Ascending aorta (tissue), 2 donors: ENCODE measurements at places on chromosomes 6 and 20. TPM values are rescaled to one million over a fixed set of nuclear protein-coding genes. Genes with fewer than 3 reads are reported as not detected.

DNA sequence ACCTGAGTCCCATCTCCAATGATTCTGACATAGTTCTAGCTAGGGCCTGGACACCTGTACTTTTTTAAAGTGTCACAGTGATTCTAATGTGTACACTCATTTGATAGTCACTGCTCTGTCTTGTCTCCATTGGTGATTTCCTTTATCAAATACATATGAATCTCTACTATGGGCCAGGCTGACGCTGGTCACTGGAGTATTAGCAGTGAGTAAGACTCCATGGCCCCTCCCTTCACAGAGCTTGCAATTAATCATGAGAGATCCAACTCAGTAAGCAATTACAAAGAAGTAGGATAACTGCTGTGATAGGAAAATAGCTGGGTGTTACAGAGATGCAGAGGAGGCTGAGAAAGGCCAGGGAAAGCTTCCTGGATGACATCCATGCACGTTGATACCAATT, 19.3 kb upstream of the SASH1 start:
- no peaks in the 10 kb centered on the region for H3K4me1 ChIP-seq
- no peak for DNase-seq
- no peak overlapping the region for H3K4me3 ChIP-seq
- H3K27ac ChIP-seq = no peak overlapping the region

- H3K27ac ChIP-seq = no peak overlapping the region
- no peak overlapping the region for H3K4me3 ChIP-seq
- H3K27me3 ChIP-seq = no peaks in the 10 kb centered on the region
- H3K36me3 ChIP-seq = no peaks in the 10 kb centered on the region
Observed at GRCh38 chr20:33677991-33678702, 3.9 kb upstream of the NECAB3 start.

Gene BCAS4
- 0.85 TPM for total RNA-seq

GRCh38 chr20:934186-934840, 18.2 kb upstream of the ANGPT4 start:
- H3K4me3 ChIP-seq = no peak overlapping the region
- no peaks in the 10 kb centered on the region for H3K36me3 ChIP-seq
- H3K27ac ChIP-seq = no peak overlapping the region
- no peaks in the 10 kb centered on the region for H3K4me1 ChIP-seq

DNA sequence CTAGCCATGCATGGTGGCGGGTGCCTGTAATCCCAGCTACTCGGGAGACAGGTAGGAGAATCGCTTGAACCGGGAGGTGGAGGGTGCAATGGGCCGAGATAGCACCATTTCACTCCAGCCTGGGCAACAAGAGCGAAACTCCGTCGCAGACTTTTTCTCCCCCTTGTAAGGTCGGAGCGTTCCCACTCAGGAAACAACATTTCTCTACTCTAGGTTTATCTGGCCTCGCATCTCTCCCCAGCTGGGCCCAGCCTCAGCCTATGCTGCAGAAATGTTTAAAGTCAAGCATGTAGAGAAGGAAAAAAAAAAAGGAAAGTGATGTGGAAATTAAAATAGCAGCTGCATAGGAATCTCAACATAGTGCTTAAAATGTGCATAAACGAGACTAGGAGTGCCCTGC, 172.3 kb downstream of the TRIM27 start:
- H3K36me3 ChIP-seq = no peaks in the 10 kb centered on the region
- no peaks in the 10 kb centered on the region for H3K27me3 ChIP-seq
- no peak for DNase-seq
- no peaks in the 10 kb centered on the region for H3K4me1 ChIP-seq

Gene SSTR4
- total RNA-seq = not detected

Gene TRIM31
- not detected for total RNA-seq
